Inflammatory macrophage (primary cell): ENCODE measurements at places on chromosomes 7 and 10.

DNA sequence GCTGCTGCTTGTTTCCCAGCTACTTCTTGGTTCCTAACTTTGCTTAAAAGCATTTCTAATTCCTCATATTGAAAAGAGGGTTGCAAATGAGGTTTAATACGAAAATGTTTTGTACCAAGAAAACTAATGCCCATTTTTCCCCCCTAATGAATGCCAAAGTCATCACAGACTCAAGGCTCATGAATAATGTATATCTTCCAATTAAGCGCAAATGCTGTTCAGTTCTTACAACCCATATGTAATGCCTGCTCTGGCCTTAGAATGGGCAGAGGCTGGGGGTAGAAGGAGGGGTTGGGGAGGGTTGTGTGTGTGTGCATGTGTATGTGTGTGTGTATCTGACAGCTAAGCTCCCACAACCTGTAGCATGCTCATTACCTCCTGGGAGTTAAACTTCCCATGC, 901.7 kb downstream of the KCNMA1 start:
- DNase-seq = no peak

- no peak for DNase-seq
These were observed 86.4 kb downstream of the AUTS2 start for GRCh38 chr7:69684369-69685292.

DNA sequence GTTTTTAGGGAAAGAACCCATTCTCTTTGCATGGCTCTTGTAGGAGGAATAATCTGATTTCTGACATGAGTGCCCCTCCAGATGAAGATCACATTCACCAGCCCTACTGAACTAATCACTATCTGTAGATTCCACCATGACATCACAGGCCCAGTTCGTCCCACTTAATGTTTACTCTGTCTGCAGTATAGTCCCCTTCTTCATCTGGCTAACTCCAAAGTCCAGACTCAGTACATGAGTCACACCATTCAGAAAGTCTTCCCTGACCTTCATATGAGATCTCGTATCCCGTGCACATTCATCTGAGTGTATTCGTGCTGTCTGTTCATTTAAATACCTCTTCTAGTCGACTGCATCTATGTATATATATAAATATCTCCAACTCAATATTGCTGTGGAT, 366.5 kb upstream of the AKR1E2 start:
- DNase-seq = no peak

DNA sequence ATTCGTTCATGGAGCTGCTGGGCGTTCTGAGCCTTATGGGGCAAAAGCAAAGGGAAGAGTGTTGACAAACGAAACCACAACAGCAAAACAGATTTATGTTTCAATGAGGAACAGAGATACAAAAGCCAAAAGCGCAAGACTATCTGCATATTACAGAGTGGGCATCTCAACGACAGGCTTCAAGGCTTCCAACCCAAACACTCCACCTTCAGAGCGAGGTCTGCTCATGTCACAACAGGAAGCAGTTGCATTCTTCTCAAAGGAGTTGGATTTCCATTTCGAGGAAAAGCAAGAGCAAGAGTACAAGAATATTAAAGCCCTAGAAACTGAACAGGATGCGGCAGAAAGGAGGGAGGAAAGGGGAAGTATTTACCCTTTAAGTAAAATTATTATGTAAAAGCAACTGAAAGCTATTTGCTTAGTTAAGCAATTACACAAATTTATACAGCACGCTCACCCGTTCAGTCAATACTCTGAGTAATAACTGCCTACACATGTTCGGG, 189.3 kb downstream of the ELMO1 start:
- DNase-seq = peak; percentile 77
